Stimulated activated CD4-positive, alpha-beta T cell treated with anti-CD3 and anti-CD28 coated beads, Interleukin-12 subunit alpha, Interleukin-12 subunit beta, amount 100 ng/mL, for 24 hours (primary cell): ENCODE measurements at places on chromosomes 4 and X.

DNA sequence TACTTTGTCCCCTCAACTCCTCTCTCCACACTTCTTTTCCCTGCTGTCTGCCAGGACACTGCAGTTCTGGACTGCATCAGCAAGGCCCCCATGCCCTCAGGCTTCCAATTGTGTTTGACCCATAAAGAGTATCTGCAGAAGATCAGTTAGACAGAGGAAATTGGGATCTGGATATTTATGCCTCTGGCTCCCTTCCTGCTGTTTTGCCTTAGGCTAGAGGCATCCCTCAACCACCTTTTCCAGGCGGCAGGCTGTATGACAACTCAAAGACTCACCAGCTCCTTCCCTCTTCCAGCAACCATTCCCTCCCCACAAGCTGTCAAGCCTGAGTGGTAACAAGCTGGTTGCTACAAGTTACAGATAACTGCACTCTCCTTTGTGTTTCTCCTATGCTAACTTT is 66.4 kb upstream of the NDP start:
- DNase-seq, result no peak

DNA sequence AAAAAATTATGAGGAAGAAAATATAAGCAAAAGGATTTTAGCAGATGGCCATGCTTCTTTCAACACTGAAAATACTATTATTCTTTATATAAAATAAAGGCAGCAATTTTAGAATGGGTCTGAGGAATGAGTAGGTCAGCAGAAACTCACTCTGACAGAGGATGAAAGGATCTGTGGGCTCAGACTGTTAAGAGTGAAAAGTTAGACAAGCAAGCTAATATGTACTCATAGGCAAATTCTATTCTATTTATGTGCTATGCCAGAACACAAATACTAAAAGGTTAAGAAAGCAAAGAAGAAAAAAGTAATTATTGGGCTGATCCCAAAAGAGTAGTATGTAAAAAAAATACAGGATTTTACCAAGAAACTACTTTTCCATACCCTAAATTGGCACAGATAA is 13.9 kb downstream of the LCORL start:
- no peak for DNase-seq

DNA sequence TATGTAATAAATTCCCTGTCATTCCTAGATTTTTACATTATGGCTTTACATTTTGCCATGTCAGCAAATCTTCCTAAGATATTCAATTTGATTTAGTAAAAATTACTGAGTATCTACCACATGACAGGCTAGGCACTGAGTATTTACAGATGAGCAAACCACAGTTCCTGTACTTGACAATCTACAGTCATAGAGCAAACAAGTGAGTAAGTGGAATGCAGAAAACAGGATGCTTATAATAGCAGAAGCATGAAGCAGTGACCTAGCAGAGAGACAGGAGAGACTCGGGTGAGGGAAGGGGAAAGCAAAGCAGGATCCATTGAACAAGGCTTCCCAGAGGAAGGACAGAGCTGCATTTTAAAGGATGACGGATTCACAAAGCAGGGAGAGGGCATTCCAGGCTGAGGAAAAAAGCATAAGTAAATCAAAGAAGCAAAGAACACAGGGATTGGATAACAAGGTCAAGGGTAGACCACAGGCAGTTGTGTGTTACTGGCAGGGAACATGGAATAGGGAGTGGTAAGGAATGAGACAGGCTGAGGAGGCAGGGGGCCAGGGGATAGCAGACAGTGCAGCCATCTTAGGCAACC is 124.7 kb upstream of the C1QTNF7 start:
- no peak for DNase-seq

DNA sequence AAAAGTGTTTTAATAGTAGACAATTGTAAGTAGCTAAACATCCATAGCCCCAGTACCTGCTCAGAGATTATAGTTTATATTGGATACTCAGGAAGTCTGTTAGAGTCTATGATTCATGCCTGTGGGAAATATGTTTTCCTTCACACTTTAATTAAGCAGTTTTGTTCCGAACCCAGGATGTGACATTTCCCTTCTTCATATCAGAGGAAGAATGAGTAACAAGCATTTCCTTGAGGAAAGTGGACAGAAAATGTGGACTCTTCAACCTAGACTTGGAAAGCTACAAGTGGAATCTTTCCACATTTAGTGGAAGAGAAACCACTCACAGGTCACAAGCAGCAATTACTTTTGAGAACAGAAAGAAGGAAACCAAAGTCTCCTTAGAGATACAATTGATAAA is 419.4 kb downstream of the C4orf33 start:
- no peak for DNase-seq

GRCh38 chr4:26893491-26893890 is 32.9 kb downstream of the STIM2 start:
- DNase-seq, result no peak

DNA sequence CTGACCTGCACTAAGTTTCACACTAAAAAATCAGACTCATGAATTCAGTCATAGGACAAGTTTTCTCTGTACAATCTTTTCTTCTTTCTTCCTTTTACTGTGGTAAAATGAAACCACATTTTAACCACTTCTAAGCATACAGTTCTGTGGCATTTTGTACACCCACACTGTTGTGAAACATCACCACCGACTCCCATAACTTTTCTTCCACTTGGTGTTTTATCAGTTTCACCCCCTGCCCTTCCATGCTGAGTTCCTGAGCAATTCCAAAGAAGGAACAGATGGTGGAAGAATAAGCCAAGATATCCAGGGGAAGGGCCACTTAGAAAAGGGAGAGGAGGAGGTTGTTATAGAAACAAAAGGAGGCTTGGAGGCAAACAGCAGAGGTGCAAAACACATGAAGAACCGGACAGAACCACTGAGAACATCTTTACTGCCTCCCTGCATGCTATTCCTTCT is 22.6 kb downstream of the SLC25A4 start:
- no peak for DNase-seq

- DNase-seq, result no peak
Observed at GRCh38 chr4:55096619-55097018, 28.8 kb downstream of the KDR start.

DNA sequence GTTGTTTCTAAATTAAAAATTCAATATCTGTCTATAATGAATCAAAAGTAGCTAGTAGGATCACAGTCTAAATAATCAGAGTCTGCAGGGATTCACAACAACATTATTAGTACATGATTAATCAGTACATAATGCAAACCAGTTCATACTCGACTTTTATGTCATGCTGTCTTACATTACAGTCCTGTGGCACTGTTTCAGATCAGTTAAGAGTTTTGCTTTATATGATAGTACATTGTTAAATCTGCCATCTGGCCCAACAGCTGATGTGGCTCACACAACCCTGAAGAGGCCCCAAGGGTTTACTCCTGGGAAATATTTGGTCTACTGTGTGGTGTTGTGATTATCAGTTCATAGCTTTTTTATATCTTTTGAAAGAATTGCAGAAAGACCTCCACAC is 247.1 kb upstream of the ETNPPL start:
- no peak for DNase-seq

DNA sequence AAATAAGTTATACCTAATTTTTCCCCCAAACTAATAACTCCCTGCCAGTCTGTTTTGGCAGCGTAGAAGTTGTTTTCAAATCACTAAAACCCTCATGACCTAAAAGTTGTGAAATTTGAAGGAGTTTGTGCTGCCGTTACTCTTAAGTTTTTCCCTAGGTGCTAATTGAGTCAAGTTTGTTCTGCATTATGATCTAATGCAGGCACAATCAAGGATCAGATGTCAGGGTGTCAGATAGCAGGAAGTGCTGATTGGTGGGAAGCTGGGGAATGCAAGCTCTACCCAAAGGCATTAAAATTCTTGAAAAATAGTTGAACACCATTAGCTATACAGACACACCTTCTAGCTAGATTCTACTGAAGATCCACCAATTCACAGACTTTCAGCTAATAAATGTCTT is 51.9 kb downstream of the ARX start:
- DNase-seq, result no peak

GRCh38 chr4:119050527-119051090 is 85.0 kb upstream of the MYOZ2 start:
- no peak for DNase-seq

DNA sequence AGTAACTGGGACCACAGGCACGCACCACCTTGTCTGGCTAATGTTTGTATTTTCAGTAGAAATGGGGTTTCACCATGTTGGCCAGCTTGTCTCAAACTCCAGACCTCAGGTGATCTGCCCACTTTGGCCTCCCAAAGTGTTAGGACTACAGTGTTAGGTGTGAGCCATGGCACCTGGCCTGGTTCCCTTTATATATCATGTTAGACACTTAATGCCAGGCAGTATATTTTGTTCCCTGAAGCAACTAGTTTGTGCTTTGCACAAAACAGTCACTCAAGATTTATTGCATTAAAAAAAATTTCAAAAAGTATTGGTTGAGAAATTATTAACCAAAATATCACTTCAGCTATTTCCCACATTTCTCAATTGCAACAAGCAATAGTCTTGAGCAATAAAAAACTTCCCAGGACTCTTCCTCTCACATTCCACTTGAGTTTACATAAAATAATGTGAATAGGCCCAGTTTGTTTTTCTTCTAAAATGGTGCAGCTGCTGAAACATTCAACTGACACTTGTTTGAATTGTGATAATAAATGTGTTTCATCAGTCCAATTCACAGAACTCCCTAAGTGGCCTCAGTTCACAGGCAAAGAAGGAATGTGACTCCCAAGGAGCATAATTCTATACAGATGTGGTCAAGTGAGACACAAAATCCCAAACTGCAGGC is 22.7 kb downstream of the CXCL1 start:
- no peak for DNase-seq

DNA sequence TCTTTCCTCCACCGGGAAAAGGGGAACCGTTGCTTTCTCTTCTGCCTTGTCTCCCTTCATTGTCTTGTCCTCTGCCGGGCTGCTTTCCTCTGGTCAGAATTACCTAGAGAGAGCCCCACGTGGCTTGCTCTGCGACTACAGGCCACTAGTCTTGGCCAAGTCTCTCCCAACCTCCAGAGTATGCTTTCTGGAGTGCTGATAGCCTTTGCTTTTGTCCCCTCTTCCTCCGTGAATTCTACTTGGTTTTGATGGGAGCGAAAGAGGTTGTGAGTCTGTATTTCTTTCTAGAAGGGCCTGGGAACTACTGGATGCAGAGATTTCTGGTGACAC is 5.3 kb upstream of the POU4F2 start:
- DNase-seq, result no peak

- no peak for DNase-seq
Observed at GRCh38 chrX:101009090-101009489, 39.6 kb downstream of the ARL13A start.

DNA sequence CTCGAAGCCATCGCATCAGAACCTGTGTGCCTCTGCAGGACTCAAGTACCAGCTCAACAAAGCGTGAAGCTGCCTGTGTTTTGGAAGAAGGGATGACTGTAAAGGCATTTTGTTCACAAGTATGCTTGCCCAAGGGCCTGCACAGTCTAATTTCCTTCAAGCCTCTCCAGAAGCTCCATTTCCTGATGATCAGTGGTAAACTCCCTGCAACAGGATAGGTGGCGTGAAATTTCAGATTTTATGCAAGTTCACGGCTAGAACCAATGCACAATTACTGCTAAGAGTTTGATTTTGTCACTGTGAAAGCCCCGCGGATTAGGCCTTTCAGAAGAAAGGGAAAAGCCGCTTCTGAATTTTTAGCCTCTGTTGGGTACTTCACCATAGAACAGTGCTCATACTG is 89.2 kb upstream of the TAPT1 start:
- DNase-seq, result no peak

DNA sequence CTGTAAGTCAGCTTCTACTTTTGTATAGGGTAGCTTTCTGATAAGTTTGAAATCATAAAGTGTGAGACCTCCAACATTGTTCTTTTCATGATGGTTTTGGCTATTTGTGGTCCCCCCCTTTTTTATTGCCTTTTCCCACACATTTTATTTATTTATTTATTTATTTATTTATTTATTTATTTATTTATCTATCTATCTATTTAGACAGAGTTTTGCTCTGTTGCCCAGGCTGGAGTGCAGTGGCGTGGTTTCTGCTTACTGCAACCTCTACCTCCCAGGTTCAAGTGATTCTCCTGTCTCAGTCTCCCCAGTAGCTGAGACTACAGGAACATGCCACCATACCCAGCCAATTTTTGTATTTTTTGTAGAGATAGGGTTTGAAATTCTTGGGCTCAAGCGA is 9.7 kb upstream of the MTHFD2L start:
- no peak for DNase-seq

GRCh38 chr4:83240379-83240875 is 44.2 kb downstream of the COQ2 start:
- no peak for DNase-seq

GRCh38 chrX:65871671-65872311 is 168.1 kb downstream of the VSIG4 start:
- DNase-seq, result no peak

DNA sequence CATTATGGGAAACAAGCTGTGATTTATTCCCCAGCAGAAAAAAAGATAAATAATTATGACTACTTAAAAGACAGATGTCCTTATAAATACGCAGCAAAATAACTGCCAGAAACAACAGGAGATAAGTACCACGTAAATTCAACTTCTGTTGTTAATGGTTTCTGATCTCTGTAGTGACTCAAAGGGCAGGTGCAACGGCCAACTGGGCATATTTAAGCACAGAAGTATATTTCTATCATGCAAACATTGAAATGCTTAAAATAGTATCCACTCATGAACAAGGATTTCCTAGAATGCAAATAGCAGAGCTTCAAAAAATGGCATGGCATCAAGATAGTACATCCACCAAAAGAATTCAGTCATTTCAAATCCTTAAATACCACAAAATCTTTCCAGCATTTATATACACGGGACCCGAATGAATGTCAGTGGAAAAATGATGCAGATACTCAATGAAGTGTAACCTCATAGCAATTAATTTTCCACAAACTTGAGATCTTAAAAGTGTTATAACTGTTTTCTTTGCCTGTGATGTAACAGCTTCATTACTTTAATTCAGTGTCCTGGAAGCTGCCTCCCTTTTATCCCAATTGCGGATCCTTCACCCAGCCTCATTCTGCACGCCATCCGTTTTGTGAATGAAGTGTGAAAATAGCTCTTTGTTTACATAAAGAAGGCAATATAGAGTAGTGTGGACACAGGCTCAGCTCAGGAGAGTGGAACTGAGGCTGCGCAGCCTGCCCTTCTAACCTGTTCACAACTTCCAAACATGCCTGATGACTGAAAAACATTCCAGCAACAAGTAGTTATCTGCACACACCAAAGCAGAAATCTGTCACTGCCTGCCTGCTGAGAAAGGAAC is 10.2 kb downstream of the PDGFC start:
- no peak for DNase-seq

DNA sequence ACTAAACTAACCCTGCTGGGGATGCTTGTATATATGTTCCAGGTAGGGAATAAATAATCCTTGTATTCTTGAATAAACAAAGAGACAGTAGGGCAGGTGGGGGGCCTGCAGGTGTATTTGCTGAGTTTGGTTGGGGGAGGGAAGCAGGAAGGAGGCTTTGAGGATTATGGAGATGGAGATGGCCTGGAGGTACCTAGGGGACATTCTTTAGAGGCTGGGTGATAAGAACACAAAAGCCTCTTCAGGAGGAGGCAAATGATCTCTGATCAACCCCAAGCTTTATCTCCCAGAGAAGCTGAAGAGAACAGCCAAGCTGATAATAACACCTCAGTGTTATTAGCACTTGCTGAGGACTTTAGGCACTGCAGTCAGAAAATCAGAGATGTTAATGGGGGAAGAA is 187.7 kb downstream of the MGST2 start:
- DNase-seq, result no peak

GRCh38 chr4:11480683-11481082 is 52.0 kb upstream of the HS3ST1 start:
- no peak for DNase-seq
